ENCODE measurements at places on chromosomes 11 and 22.

- no peak for DNase-seq
These were observed 3.4 kb downstream of the OR10A6 start for GRCh38 chr11:7927635-7928034.

GRCh38 chr22:24996420-24996952, 44.0 kb downstream of the KIAA1671 start:
- peak; percentile 53 for DNase-seq

- DNase-seq, result no peak
These were observed 74.0 kb upstream of the MYOD1 start for GRCh38 chr11:17645190-17645970.

DNA sequence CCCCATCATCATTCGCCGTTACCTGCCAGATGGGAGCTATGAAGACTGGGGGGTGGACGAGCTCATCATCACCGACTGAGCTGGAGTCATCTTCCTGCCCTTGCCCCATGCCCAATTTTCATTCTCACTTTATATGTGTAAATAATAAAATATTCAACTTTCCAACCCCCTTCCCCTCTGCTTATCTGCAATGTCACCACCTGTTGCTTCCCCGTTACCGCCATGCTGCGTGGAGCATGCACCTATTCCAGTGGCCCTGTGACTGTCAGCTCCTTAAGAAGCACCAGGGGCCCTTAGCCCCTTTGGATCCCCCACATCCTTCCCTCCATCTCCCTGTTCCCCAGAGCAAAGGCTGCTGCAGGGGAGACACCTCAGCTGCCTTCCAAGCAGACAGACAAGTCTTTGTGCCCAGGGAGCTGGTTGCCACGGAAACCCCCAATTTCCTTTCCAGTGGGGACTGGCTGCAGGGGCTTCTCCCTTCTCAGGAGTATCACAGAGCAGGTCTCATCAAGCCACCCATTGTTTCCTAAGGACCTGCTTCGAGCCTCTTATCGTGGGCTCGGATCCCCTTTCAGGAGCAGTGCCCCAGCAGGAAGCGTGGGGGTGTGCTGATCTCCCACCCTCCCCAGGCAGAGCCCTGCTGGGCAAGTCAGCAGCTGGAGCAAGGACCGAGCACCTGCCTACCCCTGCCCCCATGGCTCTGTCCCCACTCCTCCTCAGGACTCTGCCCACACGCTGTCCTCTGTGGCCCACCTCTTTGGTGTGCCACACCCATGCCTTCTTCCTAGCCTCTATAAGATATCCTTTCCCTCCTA, 14.3 kb downstream of the POLR2F start:
- no peak for DNase-seq

DNA sequence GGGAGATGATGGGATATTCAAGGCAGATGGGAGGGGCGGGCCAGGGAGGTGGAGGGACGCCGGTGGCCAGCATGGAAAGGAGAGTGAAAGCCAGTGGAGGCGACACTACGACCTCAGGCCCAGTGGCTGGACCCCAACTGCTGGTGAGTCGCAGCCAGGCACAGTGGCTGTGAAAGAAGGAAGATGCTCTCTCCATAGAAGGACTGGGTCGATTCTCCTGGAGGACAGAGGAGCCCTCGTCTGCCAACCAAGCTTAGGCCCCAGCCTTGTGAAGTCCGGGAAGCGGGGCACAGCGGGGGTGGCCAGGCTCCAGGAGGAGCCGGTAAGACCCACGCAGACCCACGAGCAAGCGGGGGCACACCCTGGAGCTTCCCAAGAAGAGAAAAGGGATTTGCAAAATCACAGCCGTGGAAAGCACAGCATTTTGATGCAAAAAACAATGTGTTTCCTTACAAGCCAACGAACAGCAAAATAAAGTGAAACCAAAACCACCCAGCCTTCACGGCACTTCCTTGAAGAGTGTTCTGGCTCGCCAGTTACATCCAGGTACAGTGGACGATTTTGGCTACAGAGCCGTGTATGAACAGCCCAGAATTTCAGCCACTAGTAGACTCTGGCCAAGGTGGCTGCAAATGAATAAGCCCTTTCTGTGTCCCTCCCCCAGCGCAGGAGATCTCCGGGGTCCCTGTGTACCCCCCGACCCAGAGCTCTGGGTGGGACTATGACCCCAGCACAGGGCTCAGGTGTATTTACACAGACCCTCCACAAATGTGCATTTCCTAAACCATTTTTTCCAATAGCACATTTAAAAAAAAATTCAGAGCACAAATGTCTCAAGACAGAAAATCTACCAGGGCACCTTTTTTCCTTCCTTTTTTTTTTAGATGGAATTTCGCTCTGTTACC, 96.9 kb downstream of the TRMU start:
- DNase-seq, result no peak

GRCh38 chr11:120545813-120546212, 34.3 kb downstream of the GRIK4 start:
- no peak for DNase-seq

DNA sequence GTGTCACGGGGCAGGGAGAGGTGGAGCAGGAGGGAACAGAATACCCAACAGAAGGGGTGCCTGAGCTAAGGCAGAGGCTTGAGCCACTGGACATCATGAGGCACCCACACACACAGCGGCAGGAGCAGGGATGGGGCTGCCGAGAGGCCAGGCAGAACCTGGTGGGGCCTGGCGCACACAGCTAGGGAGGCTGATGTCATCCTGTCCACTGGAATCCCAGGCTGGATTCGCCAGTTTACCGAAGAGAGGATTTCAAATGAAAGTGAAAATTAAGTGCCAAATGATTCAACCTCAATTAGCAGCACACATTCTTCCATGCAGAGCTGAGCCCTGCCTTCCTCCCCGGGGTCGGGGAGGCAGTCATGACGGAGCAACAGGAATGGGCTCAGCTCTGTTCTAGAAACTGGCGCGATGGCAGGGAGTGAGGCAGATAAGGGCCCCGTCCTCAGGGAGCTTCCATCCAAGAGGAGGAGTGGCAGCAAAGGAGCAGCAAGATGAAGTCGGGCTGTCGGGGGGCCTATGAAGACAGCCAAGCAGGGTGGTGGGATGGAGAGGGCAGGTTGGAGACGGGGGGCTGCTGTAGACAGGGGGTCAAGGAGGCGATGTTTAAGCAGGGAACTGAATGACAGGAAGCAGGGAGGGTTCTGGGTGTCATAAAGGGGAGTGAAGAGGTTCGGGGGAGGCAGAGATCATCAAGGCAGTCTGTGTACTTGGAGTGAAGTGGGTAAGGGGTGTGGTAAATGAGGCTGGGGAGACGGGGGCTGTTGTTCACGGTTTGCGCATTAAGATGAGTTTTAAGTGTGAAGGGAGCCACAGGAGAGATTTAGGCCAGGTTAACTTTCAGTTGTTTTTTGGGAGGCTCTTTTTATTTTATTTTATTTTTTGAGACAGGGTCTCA, 6.4 kb downstream of the RAC2 start:
- DNase-seq, result peak; percentile 60
